Endothelial cell of umbilical vein (primary cell): ENCODE measurements at places on chromosomes 3 and 15.

DNA sequence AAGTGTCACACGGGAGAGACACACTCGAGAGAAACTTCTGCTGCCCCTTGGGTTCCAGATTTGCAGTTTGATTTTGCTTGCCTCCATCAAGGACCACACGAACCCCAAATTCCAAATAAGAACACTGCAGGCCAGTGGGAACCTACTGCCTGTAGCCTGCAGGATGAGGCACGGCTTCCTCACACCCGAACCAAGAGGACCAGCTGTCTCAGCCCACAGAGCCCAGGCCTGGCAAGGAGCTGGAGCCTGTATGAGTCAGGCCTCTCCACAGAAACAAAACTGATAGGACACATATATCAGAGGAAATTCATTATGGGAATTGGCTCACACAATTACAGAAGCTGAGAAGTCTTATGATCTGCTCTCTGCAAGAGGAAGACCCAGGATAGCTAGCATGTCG is 188.1 kb upstream of the NSMCE3 start:
- peaks cover 13% of the 10 kb centered on the region for H3K4me1 ChIP-seq
- H3K36me3 ChIP-seq, result no peaks in the 10 kb centered on the region
- DNase-seq, result no peak
- H3K4me3 ChIP-seq, result no peak overlapping the region

- H3K27ac ChIP-seq, result no peak overlapping the region
- H3K4me1 ChIP-seq, result peaks cover 17% of the 10 kb centered on the region
Observed at GRCh38 chr3:10232137-10232536, 16.1 kb upstream of the TATDN2 start.

DNA sequence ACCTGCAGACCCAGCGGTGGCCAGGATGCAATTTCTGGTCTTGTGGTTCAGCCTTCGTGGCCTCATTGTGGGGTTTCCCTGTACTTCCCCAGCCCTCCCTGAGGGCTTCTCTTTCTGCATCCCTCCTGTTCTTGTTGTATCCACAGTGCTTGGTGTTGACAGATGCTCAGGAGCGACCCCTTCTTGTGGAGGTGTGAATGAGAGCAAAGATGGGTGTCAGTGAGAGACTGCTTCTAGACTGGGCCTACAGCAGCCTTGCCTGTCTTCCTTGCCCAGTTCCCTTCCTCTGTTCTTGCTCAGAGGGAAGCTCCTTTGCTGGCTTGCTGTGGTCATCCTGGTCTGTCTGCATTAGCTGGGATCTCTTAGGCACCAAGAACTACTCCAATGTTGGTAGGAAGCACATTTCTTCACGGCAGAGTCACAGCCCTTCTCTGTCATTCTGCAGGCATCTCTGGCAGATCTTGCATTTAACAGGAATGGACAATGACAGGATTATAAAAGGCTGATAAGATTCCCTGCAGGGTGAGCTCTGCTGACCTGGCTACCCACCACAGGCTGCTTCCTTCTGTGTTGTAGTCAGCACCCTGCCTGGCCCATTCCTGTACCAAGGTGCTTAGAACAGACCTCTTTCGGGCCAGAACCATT is 317.8 kb upstream of the C2CD4B start:
- no peak for DNase-seq
- no peaks in the 10 kb centered on the region for H3K36me3 ChIP-seq
- no peak overlapping the region for H3K27ac ChIP-seq
- no peaks in the 10 kb centered on the region for H3K27me3 ChIP-seq

- DNase-seq, result no peak
- no peaks in the 10 kb centered on the region for H3K36me3 ChIP-seq
- H3K27me3 ChIP-seq, result no peaks in the 10 kb centered on the region
- H3K4me1 ChIP-seq, result no peaks in the 10 kb centered on the region
- no peak overlapping the region for H3K27ac ChIP-seq
Observed at GRCh38 chr15:56425976-56426375, 39.0 kb downstream of the MNS1 start.

GRCh38 chr3:194768586-194768985 is 82.9 kb downstream of the FAM43A start:
- peaks cover 19% of the 10 kb centered on the region for H3K4me1 ChIP-seq
- no peak for DNase-seq
- H3K36me3 ChIP-seq, result no peaks in the 10 kb centered on the region
- no peak overlapping the region for H3K4me3 ChIP-seq
- H3K27ac ChIP-seq, result no peak overlapping the region

DNA sequence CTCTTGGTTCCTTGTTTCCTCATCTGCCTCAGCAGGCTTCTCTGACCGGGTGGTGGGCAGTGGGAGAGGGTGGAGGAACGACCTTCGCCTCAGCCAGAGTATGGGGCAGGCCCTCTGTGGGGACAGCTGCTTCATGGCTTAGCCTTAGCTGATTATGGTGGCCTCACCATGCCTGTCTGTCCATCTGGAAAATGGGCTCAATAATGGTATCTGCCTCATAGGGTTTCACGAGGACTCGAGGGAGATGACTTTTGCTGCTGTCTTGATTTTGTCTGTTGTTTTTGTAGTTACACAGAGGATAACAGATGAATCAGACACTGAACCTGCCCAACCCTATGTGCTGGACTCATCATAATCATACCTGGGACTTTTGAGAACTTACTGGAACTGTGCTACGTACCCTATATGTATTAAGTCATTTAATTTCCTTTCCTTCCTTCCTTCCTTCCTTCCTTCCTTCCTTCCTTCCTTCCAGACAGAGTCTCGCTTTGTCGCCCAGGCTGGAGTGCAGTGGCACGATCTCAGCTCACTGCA is 46.5 kb downstream of the CDC25A start:
- no peak overlapping the region for H3K27ac ChIP-seq
- H3K4me3 ChIP-seq, result no peak overlapping the region
- H3K27me3 ChIP-seq, result no peaks in the 10 kb centered on the region
- no peaks in the 10 kb centered on the region for H3K36me3 ChIP-seq
- H3K4me1 ChIP-seq, result peaks cover 9% of the 10 kb centered on the region
- DNase-seq, result no peak

DNA sequence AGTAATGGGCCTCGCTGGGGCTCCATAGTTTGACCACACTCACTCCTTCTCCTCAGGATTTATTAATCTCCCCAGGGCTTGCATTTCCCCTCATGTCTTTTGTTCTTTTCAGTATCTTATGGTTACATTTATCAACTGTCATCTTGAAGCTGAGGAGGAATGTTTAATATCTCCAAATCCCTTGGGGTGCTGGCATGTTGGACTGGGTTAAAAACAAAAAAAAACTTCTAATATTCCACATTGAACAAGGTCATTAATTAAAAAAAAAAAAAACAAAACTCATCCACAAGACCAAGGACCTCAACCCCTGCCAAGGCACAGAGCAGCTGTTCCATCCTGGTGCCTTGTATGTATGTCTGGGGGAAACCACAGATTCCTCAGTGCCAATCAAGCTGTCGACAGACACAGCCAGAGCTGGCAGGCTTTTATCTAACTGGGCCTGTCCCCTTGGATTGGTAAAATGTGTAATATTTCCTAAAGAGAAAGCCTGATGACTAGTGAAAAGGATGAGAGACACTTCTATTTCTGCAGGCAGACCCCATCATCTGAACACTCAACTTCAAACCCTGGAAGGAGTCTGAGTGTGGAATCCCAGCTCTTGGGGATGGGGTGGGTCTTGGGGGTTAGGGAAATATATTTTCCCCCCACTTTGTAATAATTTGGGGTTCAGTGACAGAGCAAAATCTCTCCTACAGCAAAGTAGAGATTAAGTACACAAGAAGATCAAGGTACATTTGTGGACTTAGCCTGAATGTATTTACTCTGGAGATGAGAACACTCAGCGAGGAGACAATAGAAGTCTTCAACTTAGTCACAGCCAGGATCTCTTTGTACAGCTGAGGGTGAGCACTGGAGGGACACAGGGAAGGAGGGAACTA is 69.1 kb downstream of the TTC23 start:
- no peaks in the 10 kb centered on the region for H3K36me3 ChIP-seq
- no peak for DNase-seq
- no peak overlapping the region for H3K27ac ChIP-seq
- peaks cover 7% of the 10 kb centered on the region for H3K4me1 ChIP-seq
- no peaks in the 10 kb centered on the region for H3K27me3 ChIP-seq

- H3K27me3 ChIP-seq, result no peaks in the 10 kb centered on the region
- H3K36me3 ChIP-seq, result no peaks in the 10 kb centered on the region
- DNase-seq, result peak; percentile 71
- H3K4me1 ChIP-seq, result no peaks in the 10 kb centered on the region
Observed at GRCh38 chr15:48250640-48251076, 44.6 kb downstream of the SLC12A1 start.

DNA sequence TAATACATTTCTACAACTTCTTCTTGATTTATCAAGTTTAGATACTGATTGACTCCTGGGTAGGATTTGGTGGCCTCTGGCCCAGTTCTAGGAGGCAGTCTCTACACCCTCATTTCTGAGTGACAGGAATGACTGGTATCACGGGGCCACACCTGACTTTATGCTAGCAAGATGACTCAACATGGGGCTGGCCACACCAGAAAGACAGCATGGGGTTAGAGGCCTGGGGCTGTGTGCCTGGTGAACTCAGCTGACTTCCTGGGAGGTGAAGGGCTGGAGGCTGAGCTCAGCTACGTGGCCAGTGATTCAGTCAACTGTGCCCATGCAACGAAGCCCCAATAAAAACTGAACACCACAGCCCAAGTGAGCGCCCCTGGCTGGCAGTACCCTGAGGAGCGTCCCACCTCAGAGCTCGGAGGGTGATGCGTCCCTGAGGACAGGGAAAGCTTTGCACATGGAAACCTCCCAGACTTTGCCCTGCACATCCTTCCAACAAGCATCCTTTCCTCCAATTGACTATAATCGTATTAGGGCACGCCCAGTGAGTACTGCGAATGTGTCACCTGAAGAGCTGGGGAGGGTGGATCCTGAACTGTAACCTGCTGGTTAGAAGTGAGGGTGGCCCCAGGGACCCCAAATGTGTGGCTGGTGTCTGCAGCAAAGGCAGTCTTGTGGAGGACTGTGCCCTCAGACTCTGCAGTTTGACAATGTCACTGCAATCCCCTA is 57.2 kb downstream of the NIPA2 start:
- H3K4me3 ChIP-seq, result no peak overlapping the region
- H3K36me3 ChIP-seq, result peaks cover 11% of the 10 kb centered on the region
- no peak for DNase-seq
- H3K4me1 ChIP-seq, result no peaks in the 10 kb centered on the region
- H3K27me3 ChIP-seq, result no peaks in the 10 kb centered on the region

GRCh38 chr3:146473726-146474125 is 4.4 kb upstream of the PLSCR2 start:
- no peaks in the 10 kb centered on the region for H3K36me3 ChIP-seq
- H3K4me1 ChIP-seq, result no peaks in the 10 kb centered on the region
- DNase-seq, result no peak
- H3K27ac ChIP-seq, result no peak overlapping the region
- no peak overlapping the region for H3K4me3 ChIP-seq

DNA sequence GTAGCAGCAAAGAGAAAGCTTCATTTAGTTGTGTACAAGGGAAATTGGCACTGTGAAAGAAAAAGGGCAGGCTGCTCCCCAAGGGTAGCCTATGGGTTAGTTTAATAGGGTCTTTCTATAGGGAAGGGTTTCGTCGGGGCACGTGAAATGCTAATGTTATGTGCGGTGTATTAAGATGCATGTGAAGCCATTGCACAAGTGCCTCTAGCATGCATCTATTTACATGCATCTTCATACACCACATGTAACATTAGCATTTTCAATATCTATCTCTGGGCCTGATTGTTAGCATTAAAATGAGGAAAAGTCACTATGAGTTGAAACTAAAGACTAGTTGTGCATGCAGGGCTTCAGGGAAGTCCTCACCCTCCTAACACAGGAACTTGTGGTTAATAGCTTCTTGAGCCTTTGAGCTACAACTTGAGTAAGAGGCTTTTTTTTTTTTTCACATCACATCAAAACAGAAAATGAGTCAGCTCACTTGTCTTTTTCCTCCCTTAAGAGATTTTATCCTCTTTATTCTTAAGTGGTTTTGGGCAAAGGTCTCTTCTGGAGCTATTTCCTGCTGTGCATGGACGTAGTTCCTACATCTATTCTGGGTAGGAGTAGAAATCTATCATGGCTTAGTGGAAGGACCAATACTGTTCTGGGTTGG is 613.4 kb downstream of the ZPLD1 start:
- H3K4me3 ChIP-seq, result no peak overlapping the region
- H3K36me3 ChIP-seq, result no peaks in the 10 kb centered on the region
- H3K27me3 ChIP-seq, result no peaks in the 10 kb centered on the region
- no peak overlapping the region for H3K27ac ChIP-seq

- peaks cover 73% of the 10 kb centered on the region for H3K4me1 ChIP-seq
- DNase-seq, result no peak
- H3K27ac ChIP-seq, result no peak overlapping the region
- H3K27me3 ChIP-seq, result no peaks in the 10 kb centered on the region
- H3K36me3 ChIP-seq, result no peaks in the 10 kb centered on the region
- no peak overlapping the region for H3K4me3 ChIP-seq
Observed at GRCh38 chr3:100007313-100007712, 107.0 kb downstream of the FILIP1L start.

GRCh38 chr15:50820808-50821382 is 55.4 kb upstream of the SPPL2A start:
- no peak for DNase-seq
- H3K4me1 ChIP-seq, result peaks cover 7% of the 10 kb centered on the region
- no peak overlapping the region for H3K27ac ChIP-seq
- no peaks in the 10 kb centered on the region for H3K36me3 ChIP-seq
- no peak overlapping the region for H3K4me3 ChIP-seq
- H3K27me3 ChIP-seq, result peaks cover 3% of the 10 kb centered on the region

DNA sequence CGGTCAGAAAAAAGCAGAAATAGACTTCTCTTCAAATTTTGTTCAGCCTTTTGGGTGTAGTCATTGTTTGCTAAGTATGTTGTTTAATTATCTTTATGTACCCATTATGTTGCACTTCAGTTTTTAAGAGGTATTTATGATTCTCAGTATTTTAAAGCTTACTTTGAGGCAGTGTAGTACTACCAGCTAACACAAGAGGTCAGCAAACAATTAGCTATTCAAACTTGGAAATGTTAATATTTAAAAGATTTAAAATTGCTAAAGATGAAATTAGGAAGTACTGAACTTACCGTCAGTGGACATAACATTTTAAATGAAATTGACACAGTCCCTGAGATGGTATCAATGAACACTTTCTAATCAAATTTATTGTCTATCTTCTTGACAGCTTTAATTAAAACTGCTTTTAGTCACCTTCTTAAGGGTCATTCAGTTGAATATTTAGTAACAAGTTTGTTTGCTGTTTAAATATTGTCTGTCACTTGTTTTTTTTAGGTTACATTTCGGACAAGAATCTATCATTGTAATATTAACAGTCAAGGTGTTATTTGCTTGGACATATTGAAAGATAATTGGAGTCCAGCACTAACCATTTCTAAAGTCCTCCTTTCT is 28.1 kb downstream of the NKIRAS1 start:
- no peak overlapping the region for H3K4me3 ChIP-seq
- H3K27ac ChIP-seq, result no peak overlapping the region
- peak; percentile 79 for DNase-seq
- H3K4me1 ChIP-seq, result no peaks in the 10 kb centered on the region
- H3K27me3 ChIP-seq, result no peaks in the 10 kb centered on the region

DNA sequence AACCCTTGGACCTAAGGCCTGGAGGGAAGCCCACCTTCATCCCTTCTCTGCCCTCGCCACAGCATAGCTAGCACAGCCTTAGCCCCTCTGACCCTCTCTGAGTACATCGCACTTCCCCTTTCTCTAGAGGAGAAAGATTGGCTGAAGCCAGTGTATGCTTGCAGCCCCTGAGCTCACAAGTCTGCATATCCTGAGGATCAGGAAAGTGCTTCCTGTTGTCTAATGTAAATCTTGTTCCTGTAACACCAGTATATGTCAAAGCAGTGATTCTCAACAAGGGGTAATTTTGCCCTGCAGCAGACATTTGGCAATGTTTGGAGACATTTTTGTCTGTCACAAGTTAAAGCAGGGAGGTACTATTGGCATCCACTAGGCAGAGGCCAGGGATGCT is 2.2 kb upstream of the PRKCD start:
- H3K4me3 ChIP-seq, result no peak overlapping the region
- H3K27me3 ChIP-seq, result no peaks in the 10 kb centered on the region
- H3K4me1 ChIP-seq, result peaks cover 21% of the 10 kb centered on the region

GRCh38 chr15:29622637-29623036 is 199.6 kb downstream of the TJP1 start:
- no peak overlapping the region for H3K27ac ChIP-seq
- H3K4me3 ChIP-seq, result no peak overlapping the region
- H3K4me1 ChIP-seq, result no peaks in the 10 kb centered on the region
- no peaks in the 10 kb centered on the region for H3K36me3 ChIP-seq
